Left kidney (tissue), 8 donors: ENCODE measurements at places on chromosomes 3 and 15.

GRCh38 chr3:134330883-134331810 is 43.1 kb downstream of the AMOTL2 start:
- DNase-seq = no peak

DNA sequence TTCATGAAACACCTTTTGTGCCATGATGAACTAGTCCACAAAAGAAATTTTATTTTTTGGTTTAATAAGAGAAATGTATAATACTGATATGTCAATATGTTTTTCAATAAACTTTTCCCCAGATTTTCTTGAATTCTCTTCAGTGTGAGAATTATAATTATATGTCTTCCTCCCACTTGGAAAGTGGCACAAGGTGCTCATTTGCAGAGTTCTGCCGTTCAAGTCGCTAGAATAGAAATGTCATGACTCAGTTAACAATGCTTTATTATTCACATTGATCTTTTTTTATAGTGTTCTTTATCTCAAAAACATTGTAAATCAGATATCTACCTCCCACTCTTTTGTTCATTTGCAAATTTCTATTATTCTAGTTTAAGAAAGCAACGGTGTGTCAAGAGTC is 87.3 kb downstream of the MDFIC2 start:
- no peak for DNase-seq

- DNase-seq = no peak
These were observed 48.9 kb upstream of the NAALADL2 start for GRCh38 chr3:174810254-174810653.

- DNase-seq = no peak
These were observed 4.8 kb upstream of the CSK start for GRCh38 chr15:74776821-74777768.

GRCh38 chr3:127072971-127073783 is 90.3 kb downstream of the PLXNA1 start:
- DNase-seq = no peak

- peak; percentile 26 for DNase-seq
These were observed 7.0 kb upstream of the RNF111 start for GRCh38 chr15:58980351-58980939.

DNA sequence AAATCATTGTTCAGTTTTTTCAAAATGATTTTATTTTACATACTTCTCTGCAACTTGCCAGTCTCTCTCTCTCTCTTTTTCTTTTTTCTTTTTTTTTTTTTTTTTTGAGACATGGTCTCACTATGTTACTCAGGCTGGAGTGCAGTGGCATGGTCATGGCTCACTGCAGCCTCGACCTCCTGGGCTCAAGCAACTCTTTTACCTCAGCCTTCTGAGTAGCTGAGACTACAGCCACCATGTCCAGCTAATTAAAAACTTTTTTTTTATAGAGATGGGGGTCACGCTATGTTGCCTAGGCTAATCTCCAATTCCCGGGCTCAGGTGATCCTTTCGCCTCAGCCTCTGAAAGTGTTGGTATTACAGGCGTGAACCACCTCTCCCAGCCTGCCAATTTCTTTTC is 12.1 kb upstream of the ARID3B start:
- no peak for DNase-seq

- no peak for DNase-seq
These were observed 45.6 kb upstream of the ST3GAL6 start for GRCh38 chr3:98717584-98717983.

GRCh38 chr3:196321162-196321561 is 3.1 kb upstream of the DYNLT2B start:
- no peak for DNase-seq

DNA sequence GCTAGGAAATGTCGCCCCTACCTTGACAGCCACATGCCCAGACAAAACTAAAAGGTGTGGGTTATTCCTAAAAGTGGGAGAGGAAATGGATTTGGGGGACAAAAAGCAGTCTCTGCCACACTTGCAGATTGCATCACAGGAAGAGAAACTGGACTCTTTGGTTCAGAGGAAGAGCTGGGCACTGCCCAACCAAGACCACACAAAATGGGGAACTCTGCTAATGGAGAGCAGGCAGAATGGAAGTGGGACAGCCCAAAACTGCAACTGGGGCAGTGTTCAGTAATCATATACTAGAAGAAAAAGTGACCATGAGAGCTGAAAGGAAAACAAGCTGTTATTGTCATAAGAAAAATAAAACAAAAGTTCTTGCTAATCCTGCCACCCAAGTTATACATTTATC is 138.9 kb upstream of the FRMD4B start:
- no peak for DNase-seq

- DNase-seq = no peak
These were observed 392.3 kb downstream of the LSAMP start for GRCh38 chr3:116053017-116053416.

- DNase-seq = no peak
These were observed 360.8 kb upstream of the MCTP2 start for GRCh38 chr15:93870583-93870982.

GRCh38 chr3:171658841-171659240 is 151.4 kb downstream of the PLD1 start:
- DNase-seq = no peak

DNA sequence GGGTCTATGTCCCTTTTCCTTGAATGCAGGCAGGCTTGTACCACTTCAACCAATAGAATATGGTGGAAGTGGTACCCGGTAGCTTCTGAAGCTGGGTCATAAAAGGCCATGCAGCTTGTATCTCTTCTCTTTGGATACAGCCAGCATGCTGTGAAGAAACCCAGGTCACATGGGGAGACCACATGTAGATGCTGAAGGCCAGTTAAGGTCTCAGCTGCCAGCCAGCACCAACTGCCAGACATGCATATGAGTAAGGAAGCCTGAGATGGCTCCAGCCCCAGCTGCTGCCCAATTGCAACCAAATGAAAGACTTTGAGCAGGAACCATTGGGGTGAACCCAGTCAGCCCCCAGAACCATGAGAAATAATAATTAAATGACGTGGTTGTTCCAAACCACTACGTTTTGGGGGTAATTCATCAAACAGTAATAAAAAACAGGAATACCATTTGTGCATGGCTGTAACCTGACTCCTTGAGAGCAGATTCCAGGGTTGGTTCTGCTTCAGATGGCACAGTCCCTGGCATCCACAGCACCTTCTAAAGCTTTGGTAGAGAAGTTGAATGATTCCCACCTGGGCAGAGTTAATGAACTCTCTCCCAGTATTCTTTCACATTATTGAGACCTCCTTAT is 3.8 kb downstream of the RBP2 start:
- peak; percentile 52 for DNase-seq

- DNase-seq = no peak
These were observed 8.3 kb downstream of the SETMAR start for GRCh38 chr3:4311496-4311895.

- no peak for DNase-seq
These were observed 26.5 kb upstream of the UTS2B start for GRCh38 chr3:191356631-191357439.

DNA sequence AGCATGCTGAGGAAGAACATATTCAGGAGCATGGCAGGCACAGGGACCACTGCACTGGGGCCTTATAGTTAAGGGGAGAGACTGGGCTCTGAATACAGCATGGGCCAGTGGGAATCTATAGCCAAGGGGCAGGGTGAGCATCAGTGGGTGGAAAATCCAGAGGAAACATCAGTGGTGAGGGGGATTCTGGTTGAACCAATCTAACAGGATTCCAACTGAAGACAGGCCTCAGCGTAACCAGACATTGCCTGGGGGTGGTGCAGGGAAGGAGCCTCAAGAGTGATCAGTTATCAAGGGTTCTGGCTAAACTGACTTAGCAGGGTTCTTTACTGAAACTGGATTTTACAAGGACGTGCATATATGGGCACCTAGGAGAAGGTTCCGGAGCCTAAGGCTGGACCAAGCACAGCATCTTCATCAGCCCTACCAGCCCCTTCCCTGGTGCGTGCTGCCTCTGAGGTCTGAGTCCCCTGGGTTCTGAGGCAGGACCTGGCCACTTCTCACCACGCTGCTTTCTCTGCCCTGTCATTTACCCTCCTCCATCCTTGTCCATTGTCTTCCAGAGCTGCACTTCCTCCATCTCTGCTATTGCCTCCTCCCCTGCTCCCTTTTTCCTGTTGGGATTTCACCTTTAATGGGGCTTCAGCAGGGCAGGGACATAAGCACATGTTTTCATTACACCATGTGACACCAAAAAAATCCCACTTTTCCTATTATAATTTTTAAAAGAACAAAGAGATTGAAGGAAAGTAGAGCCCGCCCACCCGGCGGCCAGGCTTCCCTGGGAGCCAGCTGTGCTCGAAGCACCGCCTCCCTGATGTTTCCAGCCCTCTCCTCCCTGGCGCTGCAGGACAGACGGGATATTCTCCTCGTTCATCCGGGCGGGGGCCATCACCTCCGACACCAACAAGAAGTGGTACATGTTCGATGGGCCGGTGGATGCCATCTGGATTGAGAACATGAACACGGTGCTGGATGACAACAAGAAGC is 52.1 kb downstream of the DNAH1 start:
- DNase-seq = no peak

GRCh38 chr15:58438956-58439355 is 7.2 kb downstream of the LIPC start:
- no peak for DNase-seq

DNA sequence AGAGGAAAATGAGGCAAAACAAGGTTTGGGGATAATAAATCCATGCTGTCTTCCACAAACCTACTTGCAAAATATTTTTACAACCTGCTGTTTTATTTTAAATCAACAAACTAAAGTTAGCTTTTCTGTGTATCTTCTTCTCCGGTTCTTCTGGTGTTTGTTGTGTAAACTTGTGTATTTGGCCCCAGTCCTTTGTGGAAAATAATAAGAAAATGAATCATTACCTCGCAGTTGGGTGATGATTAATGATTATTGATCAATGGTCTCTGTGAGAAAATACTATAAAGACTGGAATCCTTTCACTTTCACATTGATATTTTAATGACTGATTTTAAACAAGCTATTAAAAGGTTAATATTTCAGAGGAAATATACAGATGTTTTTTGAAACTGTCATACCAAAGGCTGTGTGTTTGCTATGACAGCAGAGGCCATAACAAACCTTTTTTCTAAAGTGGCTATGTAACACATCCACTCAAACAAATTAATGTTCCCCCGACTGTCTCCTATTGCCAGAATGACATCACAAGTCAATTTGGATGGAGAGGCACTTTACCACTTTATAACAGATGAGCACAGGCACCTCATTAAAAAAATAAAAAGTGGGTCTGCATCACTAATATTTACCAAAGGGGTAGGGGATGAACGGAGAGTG is 152.5 kb downstream of the MEX3B start:
- no peak for DNase-seq

- no peak for DNase-seq
These were observed 698.7 kb downstream of the NTRK3 start for GRCh38 chr15:87557881-87558280.

GRCh38 chr3:124229420-124229819 is 237.5 kb upstream of the ROPN1 start:
- DNase-seq = no peak

GRCh38 chr15:66705277-66706146 is 3.5 kb downstream of the SMAD6 start:
- DNase-seq = no peak

GRCh38 chr3:62570888-62571287 is 197.5 kb upstream of the FEZF2 start:
- DNase-seq = no peak

DNA sequence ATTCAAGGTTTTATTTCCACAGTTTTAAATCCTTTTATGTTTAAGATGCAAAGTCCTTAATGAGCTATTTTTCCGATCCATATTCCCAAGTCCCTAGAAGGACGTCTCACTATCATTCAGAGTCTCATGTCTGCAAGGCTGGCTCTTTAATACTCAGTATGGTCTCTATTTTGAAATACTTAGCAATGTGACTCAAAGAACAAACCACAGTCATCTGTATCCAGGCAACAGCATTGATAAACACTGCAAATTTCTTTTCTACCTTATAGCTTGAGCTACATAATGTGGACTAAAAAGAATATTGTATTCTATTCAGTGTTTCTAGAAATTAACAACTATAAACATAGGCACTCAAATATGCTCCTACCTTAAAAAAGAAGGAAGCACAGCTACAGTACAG is 588.3 kb upstream of the NAALADL2 start:
- DNase-seq = no peak

DNA sequence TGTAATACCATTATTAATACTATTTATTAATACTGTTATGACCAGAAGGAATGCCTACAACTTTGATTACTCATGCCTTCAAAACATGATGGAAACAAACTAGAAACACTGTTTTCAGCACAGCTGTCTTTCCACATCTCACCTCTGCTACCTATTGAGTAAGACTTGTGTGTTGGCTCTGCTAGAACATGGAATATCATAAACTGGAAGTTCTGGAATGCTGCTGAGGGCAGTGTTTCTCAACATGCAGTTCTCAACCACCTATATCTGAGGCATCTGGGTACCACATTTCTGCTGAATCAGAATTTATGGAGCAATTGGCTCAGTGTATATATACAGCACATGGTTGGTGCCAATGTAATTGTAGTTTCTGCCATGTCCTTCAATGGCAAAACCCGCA is 392.1 kb downstream of the TUSC7 start:
- DNase-seq = no peak

DNA sequence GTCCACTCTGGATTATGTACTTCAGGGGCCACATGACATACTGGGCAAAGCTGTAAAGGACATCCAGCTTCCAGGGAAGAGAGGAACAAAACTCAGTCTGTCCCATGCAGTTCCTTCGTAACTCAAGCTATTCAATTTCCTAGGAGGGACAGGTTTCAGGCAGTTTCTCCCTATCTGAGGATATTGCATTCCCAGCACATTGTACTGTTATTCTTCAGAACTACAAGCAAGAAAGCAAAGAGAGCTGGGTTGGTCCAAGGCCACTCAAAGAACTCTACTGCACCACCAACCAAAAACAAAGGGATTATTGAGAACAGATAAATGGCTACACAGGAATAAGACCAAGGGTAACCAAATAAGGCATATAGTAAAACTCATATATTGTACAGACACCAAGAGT is 117.6 kb upstream of the ARL6 start:
- no peak for DNase-seq

DNA sequence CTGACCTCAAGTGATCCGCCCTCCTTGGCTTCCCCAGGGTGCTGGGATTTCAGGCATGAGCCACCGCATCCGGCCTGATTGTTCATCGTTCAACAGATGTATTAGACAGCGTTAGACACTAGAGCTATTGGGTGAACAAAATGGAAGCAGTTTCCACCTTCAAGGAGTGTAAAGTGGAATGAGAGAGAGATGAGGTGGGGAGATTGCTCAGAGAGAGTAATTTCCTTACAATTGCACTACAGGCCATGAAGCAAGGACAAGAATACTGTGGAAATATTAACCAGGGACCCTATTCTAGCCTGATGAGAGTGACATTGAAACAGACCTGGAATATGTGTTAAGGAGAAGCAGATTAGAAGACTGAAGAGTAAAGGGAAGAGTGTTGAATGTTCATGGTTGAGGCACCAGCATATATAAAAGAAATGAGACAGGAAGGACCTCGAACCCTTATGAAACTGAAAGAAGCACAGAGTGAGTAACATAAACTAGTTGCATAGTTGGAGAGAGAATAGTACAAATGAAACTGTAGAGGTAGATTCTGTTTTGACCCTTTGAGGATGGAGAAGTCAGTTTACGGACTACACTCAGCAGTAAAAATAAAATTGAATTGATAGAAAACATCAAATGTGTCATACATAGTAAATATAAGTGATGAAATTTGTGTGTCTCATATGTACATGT is 7.2 kb downstream of the RTF1 start:
- DNase-seq = no peak
